Thoracic aorta endothelial cell (primary cell): ENCODE measurements at places on chromosomes 7 and 10. TPM values are rescaled to one million over a fixed set of nuclear protein-coding genes. Genes with fewer than 3 reads are reported as not detected.

The CSTF2T gene
- 23.7 and 27.0 TPM in 2 replicates for total RNA-seq

The PRF1 gene
- total RNA-seq: not detected in 2 replicates

The TMEM60 gene
- 10.5 and 15.6 TPM in 2 replicates for total RNA-seq

The VSTM4 gene
- total RNA-seq: 0.27 and 1.1 TPM in 2 replicates

The MYOZ1 gene
- total RNA-seq: not detected in 2 replicates

The CALHM1 gene
- total RNA-seq: not detected in 2 replicates

The PLPP4 gene
- total RNA-seq: 4.7 and 8.0 TPM in 2 replicates
